ENCODE measurements at places on chromosomes 3 and 15. TPM values are rescaled to one million over a fixed set of nuclear protein-coding genes. Genes with fewer than 3 reads are reported as not detected.

MKRN2OS gene
- total RNA-seq: not detected

MST1R gene
- 1.1 TPM for total RNA-seq

PLA2G4F gene
- total RNA-seq: not detected

LRRIQ4 gene
- not detected for total RNA-seq

TGM5 gene
- 0.11 TPM for total RNA-seq

NECTIN3 gene
- total RNA-seq: 3.0 TPM

MAGEL2 gene
- total RNA-seq: not detected

KNG1 gene
- total RNA-seq: not detected

ANKRD63 gene
- total RNA-seq: not detected

DPPA4 gene
- total RNA-seq: 0.65 TPM

TGFBR2 gene
- total RNA-seq: 49.1 TPM

GRCh38 chr15:32825219-32825618 is 107.4 kb downstream of the GREM1 start:
- H3K4me3 ChIP-seq: no peak overlapping the region
- H3K27ac ChIP-seq: no peak overlapping the region
- DNase-seq: no peak
- peaks cover 8% of the 10 kb centered on the region for H3K27me3 ChIP-seq

DNA sequence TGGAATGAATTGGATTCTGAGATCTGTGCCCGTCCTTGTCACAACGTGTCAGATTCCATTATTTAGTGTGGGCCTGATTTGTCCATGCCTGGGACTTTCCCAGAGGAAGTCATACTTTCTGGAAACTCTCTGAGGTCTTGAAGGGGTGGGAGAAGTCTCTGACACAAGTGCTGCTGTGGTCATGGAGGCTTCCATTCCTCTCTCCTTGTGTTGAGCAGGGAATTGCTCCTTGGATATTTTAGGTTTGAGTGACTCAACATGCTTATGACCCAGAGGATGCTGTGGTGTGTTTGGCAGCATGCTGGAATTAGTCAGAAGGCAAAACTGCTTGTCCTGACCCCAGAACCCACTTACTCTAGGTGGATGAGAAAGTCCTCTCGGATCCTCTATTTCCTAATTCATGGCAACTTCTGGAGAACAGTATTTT is 132.1 kb downstream of the LPP start:
- H3K27me3 ChIP-seq: no peaks in the 10 kb centered on the region
- peak overlapping the region; percentile 32 for H3K27ac ChIP-seq
- DNase-seq: no peak
- no peak overlapping the region for H3K4me3 ChIP-seq

GRCh38 chr3:141455603-141456300 is 31.1 kb upstream of the RASA2 start:
- H3K27me3 ChIP-seq: no peaks in the 10 kb centered on the region
- DNase-seq: no peak
- H3K27ac ChIP-seq: no peak overlapping the region
- H3K4me1 ChIP-seq: peaks cover 13% of the 10 kb centered on the region
- H3K36me3 ChIP-seq: no peaks in the 10 kb centered on the region

DNA sequence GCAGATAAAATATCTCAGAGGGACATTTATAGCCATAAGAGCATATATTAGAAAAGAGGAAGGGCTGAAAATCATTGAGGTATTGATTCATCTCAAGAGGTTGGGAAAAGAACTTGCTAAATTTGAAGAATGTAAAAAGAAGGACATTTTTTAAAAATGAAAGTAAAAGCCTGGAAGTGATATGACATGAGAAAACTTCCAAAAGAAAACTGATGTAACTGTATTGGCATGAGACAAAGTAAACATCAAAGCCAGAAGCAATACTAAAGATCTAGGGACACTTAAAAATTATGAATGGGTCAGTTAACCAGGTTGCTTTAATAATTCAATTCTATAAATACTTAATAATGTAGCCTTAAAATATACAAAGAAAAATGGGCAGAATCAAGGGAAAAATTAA is 31.9 kb downstream of the CEP63 start:
- no peak overlapping the region for H3K27ac ChIP-seq
- peaks cover 51% of the 10 kb centered on the region for H3K36me3 ChIP-seq
- no peak for DNase-seq
- no peak overlapping the region for H3K4me3 ChIP-seq
- H3K4me1 ChIP-seq: peaks cover 3% of the 10 kb centered on the region

DNA sequence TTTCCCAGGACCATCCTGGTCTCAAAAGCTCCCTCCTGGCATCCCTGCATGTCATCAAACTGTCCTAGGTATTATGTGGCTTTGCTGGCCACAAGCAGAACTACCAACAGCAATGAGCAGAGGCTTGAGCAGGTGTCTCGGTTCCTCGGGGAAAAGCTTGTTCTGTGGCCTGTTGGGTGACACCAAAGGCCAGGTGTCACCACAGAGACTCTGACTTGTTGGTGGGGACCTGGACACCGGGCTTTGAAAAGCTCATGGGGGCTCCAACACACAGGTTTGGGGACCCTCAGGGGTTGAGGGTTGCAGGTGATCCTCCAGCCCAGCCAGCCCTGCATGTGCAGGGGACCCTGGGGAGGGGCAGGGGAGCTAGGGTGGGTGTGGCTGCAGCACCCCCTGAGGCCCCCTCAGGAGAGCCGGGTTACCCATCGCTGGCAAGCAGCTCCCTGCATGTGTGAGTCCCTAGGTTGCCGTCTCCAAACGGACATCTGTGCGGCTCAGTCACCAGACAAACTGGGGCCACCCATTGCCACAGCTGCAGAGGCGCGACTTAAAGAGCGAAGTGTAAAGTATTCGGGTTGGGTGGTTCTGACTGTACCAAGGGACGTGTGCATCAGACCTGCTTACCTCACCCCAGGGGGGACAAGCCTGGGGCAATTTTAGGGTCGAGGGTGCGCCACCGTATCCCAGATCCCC is 140.1 kb downstream of the CHSY1 start:
- no peak overlapping the region for H3K4me3 ChIP-seq
- no peak for DNase-seq
- no peaks in the 10 kb centered on the region for H3K36me3 ChIP-seq
- H3K27me3 ChIP-seq: no peaks in the 10 kb centered on the region
- H3K4me1 ChIP-seq: peaks cover 8% of the 10 kb centered on the region
- no peak overlapping the region for H3K27ac ChIP-seq

- H3K27ac ChIP-seq: no peak overlapping the region
- H3K4me1 ChIP-seq: peaks cover 22% of the 10 kb centered on the region
- H3K4me3 ChIP-seq: no peak overlapping the region
- DNase-seq: no peak
- H3K27me3 ChIP-seq: no peaks in the 10 kb centered on the region
- H3K36me3 ChIP-seq: no peaks in the 10 kb centered on the region
Observed at GRCh38 chr3:192816351-192816750, 89.0 kb upstream of the FGF12 start.

- peaks cover 9% of the 10 kb centered on the region for H3K4me1 ChIP-seq
- H3K4me3 ChIP-seq: no peak overlapping the region
- no peak overlapping the region for H3K27ac ChIP-seq
- DNase-seq: no peak
- peaks cover 29% of the 10 kb centered on the region for H3K27me3 ChIP-seq
Observed at GRCh38 chr15:77636209-77636608, 3.5 kb upstream of the LINGO1 start.

DNA sequence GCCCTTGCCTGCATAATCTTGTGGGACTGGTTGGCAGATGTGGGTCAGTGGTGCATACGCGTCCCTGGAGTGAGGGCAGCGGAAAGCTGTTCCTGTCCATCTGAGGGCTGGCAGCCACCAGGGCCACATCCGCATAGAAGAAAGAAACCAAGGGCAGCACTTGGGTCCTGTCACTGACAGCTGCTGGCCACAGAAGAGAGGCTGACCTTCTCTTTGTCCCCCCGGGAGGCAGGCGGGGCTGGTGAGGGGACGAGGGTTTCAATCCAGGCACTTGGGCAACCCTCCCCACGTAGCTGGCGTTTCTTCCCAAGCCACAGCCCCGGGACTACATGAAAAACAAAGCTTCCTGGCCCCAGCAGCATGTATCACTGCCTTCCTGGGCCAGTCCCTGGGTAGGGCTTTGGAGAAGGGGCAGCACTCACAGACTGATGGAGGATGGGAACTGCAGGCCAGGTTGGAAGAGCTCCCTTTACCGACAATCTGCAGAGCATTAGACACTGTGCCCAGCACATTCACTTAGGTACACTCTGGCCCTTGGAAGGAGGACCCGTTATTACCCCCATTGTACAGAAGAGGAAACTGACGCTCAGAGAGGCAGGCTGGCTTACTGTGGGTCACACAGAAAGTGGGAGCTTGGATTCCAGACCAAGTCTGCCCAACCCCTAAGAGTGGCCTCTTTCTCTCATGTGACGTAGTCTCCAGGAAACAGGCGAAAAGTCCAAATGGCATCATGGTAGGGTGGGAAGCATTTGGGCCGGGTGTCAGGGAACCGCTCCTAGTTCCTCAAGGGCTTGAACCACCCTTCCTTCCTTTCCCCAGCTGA is 78.8 kb upstream of the SLC6A6 start:
- H3K4me3 ChIP-seq: no peak overlapping the region
- peaks cover 1% of the 10 kb centered on the region for H3K27me3 ChIP-seq
- DNase-seq: no peak

DNA sequence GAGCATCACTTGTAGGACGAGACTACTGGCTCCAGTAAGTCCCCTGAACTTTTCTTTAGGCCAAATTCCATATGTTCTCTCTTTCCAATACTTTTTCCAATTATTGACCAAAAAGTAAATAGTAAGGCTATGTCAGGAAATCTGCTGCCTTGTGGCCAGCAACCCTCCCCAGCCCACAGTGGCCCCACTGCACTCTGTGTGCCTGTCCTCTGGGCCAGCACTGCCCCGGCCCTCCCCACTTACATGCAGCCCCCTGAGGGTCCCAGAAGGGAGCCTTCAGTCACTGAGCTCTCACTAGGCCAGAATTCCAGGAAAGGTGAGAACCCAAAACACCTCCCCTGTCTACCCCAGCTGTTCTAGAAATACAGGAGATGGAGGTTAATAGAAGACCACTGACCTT is 21.3 kb upstream of the ALDH1A3 start:
- no peak for DNase-seq
- H3K36me3 ChIP-seq: no peaks in the 10 kb centered on the region
- H3K27ac ChIP-seq: no peak overlapping the region
- no peaks in the 10 kb centered on the region for H3K4me1 ChIP-seq
- H3K27me3 ChIP-seq: peaks cover 1% of the 10 kb centered on the region

DNA sequence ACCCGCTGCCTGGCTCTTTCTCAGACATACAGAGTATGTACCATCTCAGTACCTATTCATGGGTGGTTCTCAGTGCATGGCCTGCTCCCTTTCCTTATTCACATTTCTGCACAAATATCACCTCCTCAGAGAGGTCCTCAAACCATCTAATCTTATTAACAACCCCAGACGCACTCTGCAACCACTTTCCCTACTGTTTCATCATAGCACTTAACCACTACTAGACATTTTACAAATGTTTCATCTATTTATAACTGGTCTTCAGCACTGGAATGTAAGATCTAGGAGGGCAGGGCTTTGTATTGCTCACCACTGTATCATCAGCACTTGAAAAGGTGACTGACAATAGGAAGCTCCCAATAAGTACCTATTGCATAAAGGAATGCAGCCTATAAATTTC is 45.1 kb downstream of the TNIK start:
- H3K36me3 ChIP-seq: no peaks in the 10 kb centered on the region
- no peak overlapping the region for H3K4me3 ChIP-seq
- no peak overlapping the region for H3K27ac ChIP-seq
- no peaks in the 10 kb centered on the region for H3K27me3 ChIP-seq

DNA sequence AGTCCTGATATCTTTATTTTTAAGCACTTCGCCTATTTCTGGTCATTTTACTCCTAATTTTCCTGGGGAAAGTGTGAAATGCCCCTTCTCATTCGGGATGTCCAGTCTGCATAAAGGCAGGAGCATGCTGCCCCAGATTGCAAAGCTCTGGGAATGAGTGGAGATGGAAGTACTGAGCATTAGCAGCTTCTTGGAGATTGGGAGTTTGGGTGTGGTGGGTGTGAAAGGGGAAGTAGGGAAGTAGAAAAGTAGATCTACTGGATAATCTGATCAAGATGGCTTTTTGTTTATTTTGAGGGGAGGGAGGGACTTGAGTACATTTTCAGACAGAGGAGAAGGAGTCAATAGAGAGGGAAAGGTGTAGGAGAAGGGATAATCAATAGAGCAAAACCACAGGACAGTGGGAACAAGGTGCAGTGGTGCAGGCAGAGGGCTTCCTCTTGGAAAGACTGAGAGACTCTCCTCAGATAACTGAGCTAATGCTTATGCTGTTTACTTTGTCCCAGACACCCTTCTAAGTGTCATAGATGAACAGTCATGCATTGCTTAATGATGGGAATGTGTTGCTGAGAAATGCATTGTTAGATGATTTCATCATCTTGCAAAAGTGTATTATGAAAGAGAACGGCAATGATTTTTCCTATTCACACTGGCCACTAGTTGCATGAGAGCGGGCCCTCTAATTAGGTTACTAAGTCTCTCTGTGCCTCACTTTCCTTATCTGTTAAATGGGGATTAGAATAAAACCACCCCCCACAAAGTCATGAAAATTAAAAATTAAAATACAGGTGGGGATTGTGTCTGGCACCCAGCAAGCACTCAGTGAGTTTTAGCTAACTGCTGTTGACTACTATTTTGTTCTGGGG is 45.5 kb downstream of the PHLDB2 start:
- no peaks in the 10 kb centered on the region for H3K36me3 ChIP-seq
- H3K4me1 ChIP-seq: peaks cover 10% of the 10 kb centered on the region
- H3K4me3 ChIP-seq: no peak overlapping the region
- H3K27ac ChIP-seq: no peak overlapping the region

Data from activated CD8-positive, alpha-beta T cell treated with anti-CD3 and anti-CD28 coated beads for 36 hours (primary cell).